ENCODE measurements at places on chromosomes 7 and 10.

DNA sequence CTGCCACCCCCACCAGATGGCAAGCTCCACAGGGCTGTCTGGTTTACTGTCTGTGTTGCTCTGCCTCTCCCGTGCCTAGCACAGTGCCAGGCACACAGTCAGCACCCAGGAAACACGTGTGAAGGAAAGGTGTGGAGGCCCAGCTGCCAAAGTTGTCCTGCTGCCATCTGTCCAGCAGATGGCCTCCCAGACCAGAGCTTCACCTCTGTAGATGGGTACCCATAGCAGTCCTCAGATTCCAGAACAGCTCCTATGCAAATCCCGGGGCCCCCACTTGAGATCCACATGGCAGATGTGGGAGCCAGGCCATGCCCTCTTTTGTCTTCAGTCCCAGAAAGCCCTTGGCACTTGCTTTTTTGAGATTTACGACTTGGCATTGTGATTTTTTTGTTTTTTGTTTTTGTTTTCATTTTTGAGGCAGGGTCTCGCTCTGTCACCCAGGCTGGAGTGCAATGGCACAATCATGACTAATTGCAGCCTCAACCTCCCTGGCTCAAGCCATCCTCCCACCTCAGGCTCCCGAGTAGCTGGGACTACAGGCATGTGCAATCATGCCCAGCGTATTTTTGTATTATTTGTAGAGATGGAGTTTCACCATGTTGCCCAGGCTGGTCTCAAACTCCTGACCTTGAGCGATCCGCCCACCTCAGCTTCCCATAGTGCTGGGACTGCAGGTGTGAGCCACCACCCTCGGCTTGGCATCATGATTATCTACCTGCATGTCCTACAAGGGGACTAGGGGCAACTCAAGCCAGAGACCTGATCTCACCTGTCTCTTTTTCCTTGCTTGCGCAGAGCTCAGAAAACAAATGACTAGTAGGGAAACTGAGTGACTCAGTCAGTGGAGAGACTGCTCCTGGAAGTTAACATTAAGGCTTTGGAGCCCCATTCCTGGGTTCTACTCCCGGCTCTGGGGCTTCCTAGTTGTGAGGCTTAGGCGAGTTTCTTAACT lies 16.9 kb upstream of the PALD1 start:
- peak; percentile 70 for DNase-seq

DNA sequence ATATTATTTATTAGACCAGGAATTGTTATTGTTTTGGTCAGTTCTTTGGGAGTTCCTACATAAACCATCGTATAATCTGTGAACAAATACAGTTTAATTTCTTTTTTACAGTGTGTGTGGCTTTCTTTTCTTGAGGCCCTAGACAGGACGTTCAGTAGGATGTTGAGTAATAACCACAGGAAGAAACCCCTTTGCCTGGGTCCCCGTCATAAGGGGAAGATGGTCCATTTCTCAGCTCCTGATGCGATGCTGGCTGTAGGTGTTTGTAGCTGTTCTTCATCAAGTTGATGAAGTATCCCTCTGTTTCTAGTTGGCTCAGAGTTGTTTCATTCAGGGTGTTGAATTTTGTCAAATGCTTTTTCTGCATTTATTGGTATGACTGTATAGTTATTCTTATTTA lies 219.7 kb upstream of the ADARB2 start:
- no peak for DNase-seq

- no peak for DNase-seq
These were observed 1.3 kb upstream of the POT1 start for GRCh38 chr7:124930655-124931597.

DNA sequence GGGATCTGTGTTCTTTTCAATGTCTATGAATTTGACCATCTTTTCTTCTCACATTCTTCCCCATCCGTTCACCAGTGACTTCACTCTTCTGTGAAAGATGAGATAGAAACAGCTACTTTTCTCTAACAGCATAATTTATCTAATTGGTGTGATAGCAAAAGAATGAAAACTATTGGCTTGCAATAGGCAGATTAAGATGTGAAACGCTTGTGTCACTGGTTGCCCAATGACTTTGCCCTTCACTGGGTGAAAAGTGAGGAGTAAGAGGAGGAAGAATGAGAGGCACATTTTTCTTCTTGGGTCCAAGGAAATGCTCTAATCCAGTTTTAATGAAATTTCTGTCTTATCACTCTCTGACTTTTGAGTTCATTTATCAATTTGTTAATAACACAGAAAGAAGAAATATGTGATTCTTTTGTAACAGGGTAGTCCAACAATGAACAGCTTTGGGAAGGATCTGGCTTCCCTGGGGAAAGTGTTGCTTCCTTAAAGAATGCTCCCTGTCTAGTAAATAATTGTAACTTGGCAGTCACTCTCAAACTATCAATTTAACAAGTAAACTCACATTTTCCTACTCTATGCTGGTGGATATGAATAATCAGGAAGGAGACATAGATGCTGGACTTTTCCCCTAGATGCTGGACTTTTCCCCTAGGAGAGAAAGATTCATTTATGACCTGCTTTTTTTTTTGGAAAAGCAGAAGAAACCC lies 35.1 kb downstream of the BET1 start:
- DNase-seq: no peak

DNA sequence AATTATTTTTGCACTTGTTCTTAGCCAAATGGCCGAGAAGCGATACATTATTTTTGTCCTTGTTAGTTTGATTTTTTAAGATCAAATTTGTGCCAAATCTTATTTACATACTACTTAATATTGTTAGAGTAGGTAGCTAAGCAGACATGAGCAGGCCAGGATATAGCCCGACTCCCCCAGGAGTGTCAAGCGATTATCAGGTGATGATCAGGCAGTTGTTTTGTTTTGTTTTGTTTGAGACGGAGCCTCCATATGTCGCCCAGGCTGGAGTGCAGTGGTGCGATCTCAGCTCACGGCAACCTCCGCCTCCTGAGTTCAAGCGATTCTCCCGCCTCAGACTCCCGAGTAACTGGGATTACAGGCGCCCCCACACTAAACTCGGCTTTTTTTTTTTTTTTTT lies 71.1 kb downstream of the LYZL2 start:
- no peak for DNase-seq

DNA sequence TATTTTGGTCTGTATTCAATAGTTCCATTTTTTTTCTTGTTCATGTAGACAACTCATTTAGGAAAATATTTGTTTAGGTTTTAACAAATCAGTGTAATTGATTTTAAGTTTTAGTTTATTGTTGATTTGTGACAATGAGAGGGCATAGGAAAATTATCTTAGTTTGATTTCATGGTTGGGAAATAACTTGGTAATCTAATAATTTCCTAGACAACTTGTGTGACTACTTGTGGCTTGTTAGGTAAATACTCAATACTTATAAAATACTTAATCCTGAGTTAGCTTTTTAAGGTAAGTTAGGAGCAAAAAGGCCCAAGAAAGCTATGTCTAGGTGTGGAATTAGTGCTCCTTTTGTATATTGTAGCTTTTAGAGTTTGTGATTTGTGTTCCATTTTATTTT lies 65.4 kb downstream of the ZNRF2 start:
- no peak for DNase-seq

GRCh38 chr7:108079648-108080591 lies 50.2 kb downstream of the LAMB4 start:
- no peak for DNase-seq

- DNase-seq: no peak
These were observed 235.7 kb downstream of the EBF3 start for GRCh38 chr10:129728246-129728820.

GRCh38 chr7:73391396-73391795 lies 42.2 kb upstream of the FZD9 start:
- no peak for DNase-seq
